ENCODE measurements at places on chromosomes 12 and 14.

- no peaks in the 10 kb centered on the region for H3K36me3 ChIP-seq
- H3K4me1 ChIP-seq, result peaks cover 18% of the 10 kb centered on the region
- DNase-seq, result no peak
- H3K27ac ChIP-seq, result peak overlapping the region; percentile 7
- no peaks in the 10 kb centered on the region for H3K27me3 ChIP-seq
- no peak overlapping the region for H3K4me3 ChIP-seq
Measured at GRCh38 chr14:75411214-75411540, 16.6 kb upstream of the JDP2 start.

DNA sequence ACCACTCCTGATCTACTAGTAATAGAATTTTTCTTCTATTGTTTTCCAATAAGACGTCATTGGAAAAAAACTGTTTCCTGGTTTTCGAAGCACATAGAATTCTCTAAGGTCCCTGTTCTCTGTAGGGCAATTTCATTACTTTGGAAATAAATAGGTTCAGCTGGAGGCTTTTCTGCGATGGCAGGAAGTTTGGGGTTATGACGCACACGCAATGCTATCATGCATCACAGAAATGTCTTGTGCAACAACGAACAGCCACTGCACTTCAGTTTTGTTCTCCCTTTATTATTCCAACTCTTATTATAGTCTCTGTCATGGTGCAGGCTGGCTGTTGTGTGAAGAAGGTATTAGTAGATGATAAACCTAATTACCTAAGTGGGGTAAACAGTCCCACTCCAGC, 59.0 kb downstream of the KCNK10 start:
- H3K4me1 ChIP-seq, result no peaks in the 10 kb centered on the region
- H3K27ac ChIP-seq, result no peak overlapping the region
- H3K36me3 ChIP-seq, result no peaks in the 10 kb centered on the region

GRCh38 chr14:54193871-54194270, 202.9 kb upstream of the CDKN3 start:
- DNase-seq, result no peak
- no peaks in the 10 kb centered on the region for H3K36me3 ChIP-seq
- peaks cover 11% of the 10 kb centered on the region for H3K4me1 ChIP-seq

GRCh38 chr12:9041321-9041720, 52.0 kb downstream of the KLRG1 start:
- no peak overlapping the region for H3K27ac ChIP-seq
- no peaks in the 10 kb centered on the region for H3K4me1 ChIP-seq
- H3K4me3 ChIP-seq, result no peak overlapping the region
- DNase-seq, result no peak

DNA sequence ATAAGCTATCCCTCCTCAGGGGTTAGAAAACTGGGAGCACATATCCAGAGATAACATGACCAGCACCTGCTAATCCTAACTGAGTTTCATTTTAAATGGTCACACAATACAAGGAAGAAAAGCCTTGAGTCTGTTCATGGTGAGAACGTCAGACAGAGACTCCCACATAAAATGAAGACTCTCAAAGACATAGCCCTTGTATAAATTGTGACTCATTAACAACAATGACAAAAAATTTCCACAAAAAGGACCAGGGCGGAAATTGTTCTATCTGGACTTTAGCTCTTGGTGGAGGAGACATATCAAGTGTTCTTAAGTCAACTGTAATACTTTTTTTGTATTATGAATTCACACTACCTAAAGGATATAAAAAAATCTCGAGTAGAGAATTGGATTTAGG, 313.7 kb upstream of the DCN start:
- no peak overlapping the region for H3K27ac ChIP-seq
- DNase-seq, result no peak
- H3K4me1 ChIP-seq, result no peaks in the 10 kb centered on the region
- H3K36me3 ChIP-seq, result no peaks in the 10 kb centered on the region
- no peak overlapping the region for H3K4me3 ChIP-seq

GRCh38 chr12:118743896-118744700, 237.2 kb upstream of the SRRM4 start:
- H3K36me3 ChIP-seq, result no peaks in the 10 kb centered on the region
- no peak for DNase-seq
- H3K4me1 ChIP-seq, result no peaks in the 10 kb centered on the region
- no peak overlapping the region for H3K27ac ChIP-seq
- H3K4me3 ChIP-seq, result no peak overlapping the region

- DNase-seq, result no peak
- no peak overlapping the region for H3K27ac ChIP-seq
- H3K36me3 ChIP-seq, result peaks cover 6% of the 10 kb centered on the region
- peaks cover 16% of the 10 kb centered on the region for H3K4me1 ChIP-seq
- H3K27me3 ChIP-seq, result peaks cover 3% of the 10 kb centered on the region
Measured at GRCh38 chr14:64232095-64232838, 61.9 kb downstream of the ESR2 start.

DNA sequence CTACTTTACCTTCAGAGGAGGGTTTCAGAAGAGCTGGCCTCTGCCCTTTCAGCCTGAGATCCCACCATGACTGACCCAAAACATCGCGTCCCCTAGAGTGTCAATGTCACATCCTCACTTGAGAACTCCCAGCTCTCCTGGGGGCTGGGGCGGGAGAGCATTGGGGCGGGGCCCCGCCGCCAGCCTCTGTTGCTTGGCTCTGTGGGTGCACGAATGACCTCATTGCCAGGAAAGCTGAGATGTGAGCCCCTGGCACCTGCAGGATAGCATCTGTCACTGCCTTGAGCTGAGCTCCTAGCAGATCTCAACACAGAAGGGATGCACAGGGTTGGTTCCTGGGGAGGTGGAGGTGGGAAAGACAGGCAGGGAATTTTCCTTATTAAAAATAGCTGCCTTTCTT, 20.6 kb upstream of the MYL2 start:
- DNase-seq, result no peak
- no peak overlapping the region for H3K27ac ChIP-seq
- no peak overlapping the region for H3K4me3 ChIP-seq
- peaks cover 17% of the 10 kb centered on the region for H3K27me3 ChIP-seq

GRCh38 chr12:122399592-122400373, 22.7 kb downstream of the CLIP1 start:
- peak overlapping the region; percentile 98 for H3K27ac ChIP-seq
- H3K36me3 ChIP-seq, result peaks cover 9% of the 10 kb centered on the region
- peaks cover 33% of the 10 kb centered on the region for H3K4me1 ChIP-seq

GRCh38 chr14:106200541-106201315, 674.3 kb downstream of the TMEM121 start:
- H3K27me3 ChIP-seq, result no peaks in the 10 kb centered on the region
- no peaks in the 10 kb centered on the region for H3K36me3 ChIP-seq
- no peak overlapping the region for H3K4me3 ChIP-seq
- no peak overlapping the region for H3K27ac ChIP-seq
- no peaks in the 10 kb centered on the region for H3K4me1 ChIP-seq

DNA sequence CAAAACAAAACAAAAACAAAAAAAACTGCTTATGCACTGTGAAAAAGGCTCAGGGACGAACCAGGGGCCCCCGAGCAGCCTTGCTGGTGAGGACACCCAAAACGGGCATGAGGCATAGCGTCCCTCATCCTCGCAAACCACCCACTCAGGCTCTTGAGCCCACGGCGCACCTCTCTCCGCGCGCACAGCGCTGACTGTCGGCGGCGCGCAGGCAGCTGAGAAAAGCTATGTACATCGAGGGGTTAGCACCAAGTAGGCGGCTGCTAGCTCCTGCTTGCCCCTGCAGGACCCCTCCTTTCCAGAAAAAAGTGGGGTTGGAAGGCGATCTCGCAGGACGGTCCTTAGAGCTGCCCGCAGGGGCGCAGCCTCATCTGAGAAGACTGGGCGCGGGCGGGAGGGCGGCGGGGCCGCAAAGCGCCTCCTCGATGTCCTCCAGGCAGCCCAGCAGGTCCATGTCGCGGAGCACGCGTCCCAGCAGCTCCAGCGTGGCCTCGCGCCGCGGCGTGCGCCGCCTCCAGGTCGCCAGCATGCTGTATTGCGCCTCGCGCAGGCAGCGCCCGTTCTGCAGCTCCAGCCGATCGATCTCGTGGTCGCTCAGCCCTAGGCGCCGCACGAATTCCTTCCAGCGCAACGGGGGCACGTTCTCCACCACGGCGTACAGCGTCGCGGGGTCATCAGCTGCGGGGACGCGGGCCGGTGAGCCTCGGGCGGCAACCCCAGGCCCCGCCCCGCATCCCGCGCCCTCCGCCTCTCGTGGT, 12.8 kb downstream of the TNFRSF1A start:
- H3K27me3 ChIP-seq, result no peaks in the 10 kb centered on the region
- DNase-seq, result no peak
- H3K36me3 ChIP-seq, result peaks cover 39% of the 10 kb centered on the region
- peaks cover 20% of the 10 kb centered on the region for H3K4me1 ChIP-seq
- H3K4me3 ChIP-seq, result no peak overlapping the region

- no peaks in the 10 kb centered on the region for H3K27me3 ChIP-seq
- peaks cover 6% of the 10 kb centered on the region for H3K4me1 ChIP-seq
- H3K27ac ChIP-seq, result no peak overlapping the region
- peaks cover 11% of the 10 kb centered on the region for H3K36me3 ChIP-seq
- no peak for DNase-seq
- no peak overlapping the region for H3K4me3 ChIP-seq
Measured at GRCh38 chr14:60926002-60926401, 54.9 kb downstream of the TRMT5 start.

GRCh38 chr12:130764475-130765185, 48.5 kb upstream of the RIMBP2 start:
- H3K36me3 ChIP-seq, result no peaks in the 10 kb centered on the region
- peaks cover 20% of the 10 kb centered on the region for H3K27me3 ChIP-seq
- no peak overlapping the region for H3K27ac ChIP-seq
- no peak for DNase-seq
- no peaks in the 10 kb centered on the region for H3K4me1 ChIP-seq

DNA sequence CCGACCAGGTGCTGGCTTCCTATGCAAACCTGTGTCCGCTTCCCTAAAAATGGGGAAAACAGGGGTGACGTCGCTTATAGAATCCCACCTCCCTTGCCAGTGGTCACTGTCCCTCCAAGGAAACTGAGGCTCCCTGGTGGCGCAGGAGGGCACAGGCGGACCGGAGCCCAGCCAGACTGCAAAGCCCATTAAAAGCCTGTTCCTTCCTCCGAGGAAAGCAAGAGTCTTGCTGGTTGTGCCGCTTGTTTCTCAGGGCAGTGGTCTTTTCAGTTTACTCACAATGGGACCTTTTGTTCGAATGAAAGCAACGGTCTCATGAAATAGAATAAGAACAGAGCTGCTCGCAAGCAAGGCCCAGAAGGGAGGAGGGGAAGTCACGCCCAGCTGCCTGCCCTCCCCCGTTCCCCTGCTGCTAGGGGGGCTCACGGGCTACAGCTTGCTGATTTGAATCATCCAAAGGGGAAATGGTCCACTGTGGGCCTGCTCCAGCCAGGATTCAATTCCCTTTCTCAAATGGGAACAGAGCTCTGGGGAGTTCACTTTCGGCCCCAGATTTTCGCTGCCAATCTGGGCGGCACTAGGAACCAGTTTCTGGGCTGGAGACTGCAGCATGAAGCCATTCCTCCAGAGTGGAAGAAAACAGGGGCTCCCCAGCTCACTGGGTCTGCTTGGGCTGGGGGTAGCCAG, 4.6 kb upstream of the SELPLG start:
- peak overlapping the region; percentile 14 for H3K4me3 ChIP-seq
- DNase-seq, result peak; percentile 73
- peaks cover 47% of the 10 kb centered on the region for H3K4me1 ChIP-seq
- no peaks in the 10 kb centered on the region for H3K36me3 ChIP-seq
- H3K27me3 ChIP-seq, result no peaks in the 10 kb centered on the region
- peak overlapping the region; percentile 51 for H3K27ac ChIP-seq

- H3K4me1 ChIP-seq, result peaks cover 12% of the 10 kb centered on the region
- H3K4me3 ChIP-seq, result peak overlapping the region; percentile 98
- peaks cover 5% of the 10 kb centered on the region for H3K36me3 ChIP-seq
- H3K27ac ChIP-seq, result peak overlapping the region; percentile 90
Measured at GRCh38 chr12:53728206-53728605, 954 bp upstream of the CALCOCO1 start.

DNA sequence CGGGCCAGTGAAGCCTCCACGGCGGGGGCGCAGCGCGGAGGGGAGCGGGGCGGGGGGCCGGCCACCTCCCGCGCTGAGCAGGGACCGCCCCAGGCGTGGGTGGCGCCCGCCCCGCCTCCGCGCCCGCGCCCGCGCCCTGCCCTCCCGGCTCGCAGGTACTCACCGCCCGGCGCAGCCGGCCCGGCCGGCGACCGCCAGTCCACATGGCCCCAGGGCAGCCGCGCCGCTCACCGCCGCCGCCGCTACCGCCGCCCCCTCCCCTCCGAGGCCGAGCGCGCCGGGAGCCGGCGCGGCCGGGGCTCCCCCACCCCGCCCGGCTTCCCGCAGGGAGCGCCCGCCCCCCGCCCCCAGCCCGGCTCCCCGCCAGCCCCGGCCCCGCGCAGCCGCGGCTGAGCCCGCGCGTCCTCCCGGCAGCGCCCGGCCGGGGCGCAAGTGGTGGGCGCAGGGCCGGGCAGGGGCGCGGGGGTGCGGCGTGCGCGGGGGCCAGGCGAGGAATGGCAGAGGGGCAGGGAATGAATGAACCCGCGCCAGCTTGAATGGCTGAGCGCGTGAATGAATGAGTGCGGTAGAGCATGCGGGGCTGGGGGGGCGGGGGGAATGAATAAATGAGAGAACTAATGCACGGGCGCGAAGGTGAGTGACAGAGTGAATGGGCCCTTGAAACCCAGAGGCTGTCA, at the start of gene BEGAIN:
Gene BEGAIN (minus strand): TSS at position 332 of the 677 bp plus-strand sequence. CDS start 127 bp downstream, at position 205.
- H3K4me1 ChIP-seq, result no peaks in the 10 kb centered on the region
- H3K27me3 ChIP-seq, result peaks cover 65% of the 10 kb centered on the region
- H3K27ac ChIP-seq, result no peak within 1 kb of the TSS
- DNase-seq, result no peak
- no peaks in the 10 kb centered on the region for H3K36me3 ChIP-seq

GRCh38 chr14:38791862-38792261, 311.2 kb downstream of the SEC23A start:
- H3K4me3 ChIP-seq, result no peak overlapping the region
- no peaks in the 10 kb centered on the region for H3K27me3 ChIP-seq
- H3K36me3 ChIP-seq, result no peaks in the 10 kb centered on the region
- DNase-seq, result no peak
- H3K27ac ChIP-seq, result no peak overlapping the region

- peaks cover 31% of the 10 kb centered on the region for H3K4me1 ChIP-seq
- no peaks in the 10 kb centered on the region for H3K27me3 ChIP-seq
- no peak overlapping the region for H3K4me3 ChIP-seq
- no peak for DNase-seq
- peaks cover 4% of the 10 kb centered on the region for H3K36me3 ChIP-seq
- H3K27ac ChIP-seq, result no peak overlapping the region
Measured at GRCh38 chr12:89690925-89691324, 17.7 kb downstream of the ATP2B1 start.

DNA sequence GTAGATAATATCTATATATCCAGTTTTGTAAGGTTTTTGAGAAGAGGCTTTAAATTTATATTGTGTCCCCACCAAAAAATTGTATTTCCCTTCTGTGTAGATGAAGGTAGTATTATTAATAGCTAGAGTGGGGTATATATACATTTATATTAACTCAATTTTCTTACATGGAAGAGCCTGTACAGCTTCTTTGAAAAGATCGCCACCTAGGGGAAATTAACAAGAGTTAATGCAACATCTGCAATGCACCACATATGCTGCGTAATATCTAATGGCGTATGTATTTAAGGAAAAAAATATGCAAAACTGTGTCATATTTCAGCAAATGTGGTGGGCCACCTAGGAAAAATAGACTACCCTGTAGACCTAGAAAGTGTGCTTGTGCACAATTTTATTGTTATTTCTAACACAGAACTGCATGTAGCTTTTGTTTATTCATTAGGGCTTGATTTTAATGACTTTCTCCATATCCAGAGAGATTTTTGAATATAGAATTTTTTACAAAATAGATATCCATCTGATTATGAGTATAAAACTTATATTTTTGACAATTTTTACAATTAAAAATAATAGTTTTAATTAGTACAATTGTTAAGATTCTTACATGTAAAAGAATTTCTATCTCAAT, 14.0 kb downstream of the CCER1 start:
- H3K36me3 ChIP-seq, result no peaks in the 10 kb centered on the region
- DNase-seq, result no peak
- no peak overlapping the region for H3K27ac ChIP-seq
- H3K27me3 ChIP-seq, result no peaks in the 10 kb centered on the region
- H3K4me1 ChIP-seq, result peaks cover 5% of the 10 kb centered on the region

Data from type B pancreatic cell (in vitro differentiated cells).